ENCODE measurements at places on chromosomes 11 and 22.

DNA sequence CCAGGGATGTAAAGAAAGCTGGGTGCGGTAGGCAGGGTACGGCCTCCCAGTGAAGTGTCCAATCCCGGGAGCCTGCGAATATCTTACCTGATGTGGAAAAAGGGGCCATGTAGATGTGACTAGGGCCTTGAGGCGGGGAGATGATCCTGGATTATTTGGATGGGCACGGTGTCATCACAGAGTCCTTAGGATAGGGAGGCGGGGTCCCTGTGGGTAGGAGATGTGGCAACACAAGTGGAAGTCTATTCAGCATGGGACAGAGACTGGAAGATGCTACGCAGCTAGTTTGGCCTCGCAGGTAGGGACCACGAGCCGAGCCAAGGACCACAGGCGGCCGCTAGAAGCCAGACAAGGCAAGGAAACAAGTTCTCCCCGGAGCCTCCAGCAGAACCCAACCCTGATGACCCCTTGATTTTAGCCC lies 46.4 kb upstream of the SHANK2 start:
- no peak for DNase-seq

DNA sequence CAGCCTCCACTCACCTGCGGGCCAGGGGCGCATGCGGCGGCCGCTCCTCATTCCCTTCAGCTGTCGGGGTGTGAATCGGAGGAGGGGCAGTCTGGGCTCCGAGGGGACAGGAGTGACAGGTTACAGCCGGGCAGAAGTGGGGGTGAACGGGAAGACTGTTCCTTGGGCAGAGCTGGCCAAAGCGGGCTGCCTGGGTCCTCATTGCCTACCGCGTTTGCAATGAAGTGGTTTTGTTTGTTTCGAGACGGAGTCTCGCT lies 733 bp downstream of the MEI1 start:
- no peak for DNase-seq

- no peak for DNase-seq
These were observed 1077.9 kb downstream of the DLG2 start for GRCh38 chr11:84549217-84549616.

DNA sequence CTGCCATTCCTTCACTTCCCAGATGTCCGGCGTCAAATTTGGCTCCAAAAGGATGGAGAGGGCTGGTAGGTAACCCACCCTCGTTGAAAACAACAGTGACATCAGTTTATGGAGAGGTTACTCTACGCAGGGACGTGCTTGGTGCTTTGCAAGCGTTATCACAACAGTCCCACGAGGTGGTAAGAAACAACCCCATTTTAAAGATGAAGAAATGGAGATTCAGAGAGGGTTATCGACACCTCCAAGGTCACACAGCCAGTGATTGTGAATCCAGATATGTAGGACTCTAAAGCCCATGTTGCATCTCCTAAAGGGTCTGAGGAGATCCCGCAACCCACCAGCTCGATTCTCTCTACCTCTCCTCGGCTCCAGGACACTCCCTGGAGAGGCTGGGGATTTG lies 773 bp downstream of the MIAT start:
- no peak for DNase-seq
